ENCODE measurements at places on chromosomes 4 and X. TPM values are rescaled to one million over a fixed set of nuclear protein-coding genes. Genes with fewer than 3 reads are reported as not detected.

GRCh38 chrX:129908636-129909035 is 2.7 kb downstream of the UTP14A start:
- no peak for DNase-seq
- H3K27ac ChIP-seq, result no peak overlapping the region
- H3K27me3 ChIP-seq, result no peaks in the 10 kb centered on the region
- no peaks in the 10 kb centered on the region for H3K36me3 ChIP-seq
- H3K4me1 ChIP-seq, result no peaks in the 10 kb centered on the region

- H3K27me3 ChIP-seq, result no peaks in the 10 kb centered on the region
- no peaks in the 10 kb centered on the region for H3K36me3 ChIP-seq
- no peaks in the 10 kb centered on the region for H3K4me1 ChIP-seq
Observed at GRCh38 chrX:116318672-116319071, 117.7 kb upstream of the SLC6A14 start.

Gene SSX3
- total RNA-seq, result 4.1 TPM

- H3K27ac ChIP-seq, result no peak overlapping the region
- DNase-seq, result no peak
- H3K36me3 ChIP-seq, result no peaks in the 10 kb centered on the region
- H3K4me3 ChIP-seq, result no peak overlapping the region
- no peaks in the 10 kb centered on the region for H3K4me1 ChIP-seq
Observed at GRCh38 chrX:81206476-81206875, 4.6 kb downstream of the SH3BGRL start.

- H3K36me3 ChIP-seq, result no peaks in the 10 kb centered on the region
- no peak overlapping the region for H3K27ac ChIP-seq
- H3K27me3 ChIP-seq, result no peaks in the 10 kb centered on the region
- no peak overlapping the region for H3K4me3 ChIP-seq
Observed at GRCh38 chr4:3683077-3683743, 83.0 kb upstream of the ADRA2C start.

DNA sequence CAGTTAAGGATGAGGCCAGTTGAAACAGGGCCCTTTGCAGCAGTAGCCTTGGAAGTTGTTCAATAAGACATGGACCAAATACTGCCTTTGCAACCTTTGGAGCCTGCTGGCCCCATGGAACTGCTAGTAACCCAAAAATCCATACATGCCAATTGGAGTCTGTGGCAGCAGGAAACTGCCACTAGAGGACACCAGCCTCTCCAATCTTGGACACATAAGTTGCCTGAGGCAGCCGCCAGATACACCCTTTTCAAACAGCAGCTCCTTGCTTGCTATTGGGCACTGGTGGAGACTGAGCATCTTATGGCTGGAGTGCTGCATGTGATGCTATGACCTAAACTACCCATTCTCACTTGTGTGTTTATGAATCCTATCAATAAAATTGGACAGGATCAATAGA is 14.8 kb upstream of the LAP3 start:
- no peak overlapping the region for H3K4me3 ChIP-seq
- H3K36me3 ChIP-seq, result no peaks in the 10 kb centered on the region
- DNase-seq, result no peak
- H3K4me1 ChIP-seq, result no peaks in the 10 kb centered on the region
- H3K27me3 ChIP-seq, result peaks cover 5% of the 10 kb centered on the region

DNA sequence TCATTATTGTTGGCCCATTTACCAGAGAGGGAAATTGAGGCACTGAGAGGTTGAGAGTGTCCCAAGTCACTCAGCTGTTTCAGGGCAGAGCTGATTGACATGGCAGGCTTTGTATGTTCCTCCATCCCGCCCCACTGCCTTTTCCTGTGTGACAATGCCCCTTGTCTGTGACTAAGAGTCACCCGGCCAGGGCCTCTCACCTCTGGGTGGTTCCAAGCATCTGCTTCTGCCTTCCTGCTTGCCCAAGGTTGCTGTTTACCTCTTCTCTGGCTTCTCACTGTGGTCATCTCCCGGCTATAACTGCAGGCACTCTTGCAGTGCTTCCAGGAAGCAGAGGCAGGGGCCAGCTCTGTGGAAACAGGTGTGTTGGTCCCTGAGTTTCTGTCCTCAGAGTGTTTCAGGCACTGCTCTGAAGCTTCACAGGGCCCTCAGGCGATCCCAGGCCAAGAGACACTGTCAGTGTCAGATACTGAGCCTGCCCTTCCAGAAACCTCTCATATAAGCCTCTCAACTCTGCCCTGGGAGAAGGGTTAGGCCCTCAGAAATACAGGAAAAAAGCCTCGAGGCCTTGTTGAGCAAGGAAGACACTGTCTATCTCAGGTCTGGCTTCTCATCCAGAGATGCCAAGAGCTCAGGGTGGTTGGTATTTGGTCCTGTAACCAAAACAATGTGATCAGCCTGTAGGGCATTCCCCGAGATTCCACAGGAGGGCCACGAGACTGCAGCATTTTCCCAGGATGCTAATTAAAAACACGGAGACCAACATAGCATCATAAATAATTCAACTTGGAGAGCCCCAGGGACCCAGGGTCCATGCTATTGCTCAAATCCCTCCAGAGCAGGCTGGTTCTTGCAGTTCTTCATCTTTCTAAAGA is 42.0 kb upstream of the PROM1 start:
- no peaks in the 10 kb centered on the region for H3K27me3 ChIP-seq
- no peaks in the 10 kb centered on the region for H3K4me1 ChIP-seq
- no peak for DNase-seq
- H3K27ac ChIP-seq, result no peak overlapping the region
- no peaks in the 10 kb centered on the region for H3K36me3 ChIP-seq
- no peak overlapping the region for H3K4me3 ChIP-seq

Gene ZNF732
- 2.3 TPM for total RNA-seq

Gene CENPI
- 1.0 TPM for total RNA-seq

DNA sequence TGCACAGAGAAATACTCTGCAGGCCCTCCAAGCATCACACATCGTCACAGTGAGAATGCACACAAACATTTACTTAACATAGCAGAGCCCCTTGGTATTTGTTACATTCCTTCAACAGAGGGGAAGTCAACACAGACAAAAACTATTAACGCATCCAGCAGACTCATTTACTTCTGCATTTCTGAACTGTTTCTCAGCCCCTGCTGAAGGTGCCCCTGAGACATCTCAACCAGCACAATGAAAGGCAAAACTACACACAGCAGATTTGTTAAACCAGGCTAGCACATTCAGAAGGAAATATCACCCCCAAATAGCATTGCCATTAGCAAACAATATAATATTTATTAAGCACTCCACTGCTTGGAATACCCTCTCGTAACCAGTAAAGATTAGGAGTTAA is 367.0 kb downstream of the RAB28 start:
- no peaks in the 10 kb centered on the region for H3K36me3 ChIP-seq
- DNase-seq, result no peak
- no peak overlapping the region for H3K27ac ChIP-seq
- H3K4me1 ChIP-seq, result no peaks in the 10 kb centered on the region

GRCh38 chr4:8225706-8226443 is 26.8 kb downstream of the SH3TC1 start:
- H3K4me3 ChIP-seq, result no peak overlapping the region
- H3K27ac ChIP-seq, result no peak overlapping the region
- no peaks in the 10 kb centered on the region for H3K36me3 ChIP-seq
- DNase-seq, result no peak
